ENCODE measurements at places on chromosomes 5 and 9.

DNA sequence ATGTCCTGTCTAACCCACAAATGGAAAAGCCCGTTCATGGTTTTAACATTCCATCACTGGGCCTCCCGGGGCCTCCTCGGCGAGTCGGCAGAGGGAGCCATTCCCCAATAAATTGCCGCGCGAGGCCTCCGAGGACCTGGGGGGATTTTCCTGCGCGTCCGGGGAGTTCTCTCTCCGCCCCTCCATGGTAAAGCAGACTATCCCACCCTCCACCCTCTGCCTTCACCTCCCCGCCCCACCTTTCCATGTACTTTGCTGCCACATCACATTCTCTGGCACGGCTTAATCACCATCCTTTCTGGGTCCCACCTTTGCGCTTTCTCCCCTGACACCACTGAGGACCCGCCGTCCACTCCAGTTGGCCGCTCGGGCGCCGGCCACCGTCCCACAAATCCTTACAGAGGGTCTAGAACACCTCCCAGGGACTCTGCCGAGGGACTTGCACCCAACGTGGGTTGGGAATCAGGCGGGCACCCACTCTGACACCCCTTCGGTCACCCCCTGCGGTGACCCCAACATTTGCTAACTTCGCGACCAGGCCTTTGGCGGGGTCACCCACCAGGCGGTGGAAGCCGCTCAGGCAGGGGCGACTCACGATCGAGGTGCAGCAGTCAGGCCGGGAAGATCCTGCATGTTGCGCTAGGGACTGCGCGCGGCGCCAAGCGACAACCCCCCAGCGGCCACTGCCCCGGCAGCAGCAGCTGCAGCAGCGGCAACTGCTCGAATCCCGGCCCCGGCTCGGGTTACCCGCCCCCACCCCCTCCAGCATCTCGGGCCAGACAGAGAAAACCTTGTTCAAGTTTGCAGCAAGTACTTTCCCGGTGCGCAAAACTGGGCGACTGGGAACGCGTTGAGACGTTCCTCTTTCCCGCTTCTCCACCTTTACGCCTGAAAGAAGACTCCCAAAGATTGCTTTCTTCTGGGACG lies at the start of gene MEGF10:
MEGF10 (plus strand) TSS at position 778 of the 927 bp plus-strand sequence. CDS start 40,513 bp downstream, outside the sequence.
- DNase-seq: no peak

DNA sequence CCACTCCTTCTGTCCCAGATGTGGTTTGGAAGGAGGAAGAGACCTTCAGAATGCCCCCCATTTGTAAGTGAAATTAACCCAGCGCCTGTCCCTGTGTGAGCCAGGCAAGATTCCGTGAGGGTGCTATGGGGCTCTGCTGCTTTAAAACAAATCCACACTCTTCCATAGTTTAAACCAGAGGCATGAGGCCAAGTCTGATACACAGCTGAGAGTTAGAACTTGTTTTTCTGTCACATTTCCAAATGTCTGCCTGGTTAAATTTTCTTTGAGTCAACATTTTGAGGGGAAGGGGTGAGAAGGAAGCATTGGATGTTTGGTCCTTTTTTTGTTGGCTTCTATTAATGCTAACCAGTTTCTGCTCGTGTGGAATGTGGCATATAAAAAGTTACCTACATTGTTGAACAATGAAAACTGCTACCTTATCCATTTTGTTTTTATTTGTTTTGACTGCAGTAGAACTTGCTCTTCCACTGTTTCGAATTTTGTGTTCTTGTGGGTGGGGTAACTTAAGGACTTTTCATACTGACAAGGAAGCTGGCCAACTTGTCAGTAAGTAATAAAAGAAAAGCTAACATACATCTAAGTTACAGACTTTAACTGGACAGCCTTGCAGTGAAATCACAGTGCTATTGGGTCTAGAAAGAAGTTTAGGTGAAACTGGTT lies 12.9 kb downstream of the RGMB start:
- no peak for DNase-seq

DNA sequence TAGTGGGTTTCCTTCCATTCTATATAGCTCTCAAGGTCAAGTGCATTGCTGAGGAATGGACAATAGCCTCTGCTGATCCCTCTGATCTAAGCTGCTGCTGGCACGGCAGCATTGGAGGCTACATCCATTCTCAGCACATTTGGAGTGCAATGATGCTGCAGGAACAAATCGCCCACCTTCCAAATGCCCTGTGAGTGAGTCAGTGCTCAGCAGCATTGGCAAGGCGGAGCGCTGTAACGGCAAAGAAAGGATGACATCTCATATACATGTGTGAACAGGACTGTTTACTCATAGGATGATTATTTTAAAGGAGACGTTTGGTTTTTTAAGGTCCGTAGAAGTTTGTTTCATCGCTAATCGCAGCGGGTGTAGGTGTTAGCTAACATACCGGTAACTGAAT lies 408.7 kb downstream of the ARHGEF28 start:
- no peak for DNase-seq

DNA sequence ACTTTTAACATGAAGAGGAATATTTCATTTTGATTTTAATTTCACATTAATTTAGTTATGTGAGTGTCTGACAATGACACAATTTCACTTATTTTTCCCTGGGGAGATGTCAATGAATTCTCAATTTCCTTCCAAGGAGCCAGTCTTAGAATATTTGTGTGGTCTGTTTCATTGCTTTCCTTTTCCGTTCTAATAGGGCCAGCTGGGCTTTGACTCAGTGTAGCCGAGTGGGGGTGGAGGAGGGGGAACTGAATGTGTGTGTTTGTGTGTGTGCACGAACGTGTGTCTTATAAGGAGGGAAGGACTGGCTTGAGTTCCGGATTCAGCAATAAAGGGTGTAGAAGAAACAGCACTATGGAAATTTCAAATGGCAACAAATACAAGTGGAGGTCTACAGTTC lies 100.0 kb downstream of the BASP1 start:
- DNase-seq: no peak

DNA sequence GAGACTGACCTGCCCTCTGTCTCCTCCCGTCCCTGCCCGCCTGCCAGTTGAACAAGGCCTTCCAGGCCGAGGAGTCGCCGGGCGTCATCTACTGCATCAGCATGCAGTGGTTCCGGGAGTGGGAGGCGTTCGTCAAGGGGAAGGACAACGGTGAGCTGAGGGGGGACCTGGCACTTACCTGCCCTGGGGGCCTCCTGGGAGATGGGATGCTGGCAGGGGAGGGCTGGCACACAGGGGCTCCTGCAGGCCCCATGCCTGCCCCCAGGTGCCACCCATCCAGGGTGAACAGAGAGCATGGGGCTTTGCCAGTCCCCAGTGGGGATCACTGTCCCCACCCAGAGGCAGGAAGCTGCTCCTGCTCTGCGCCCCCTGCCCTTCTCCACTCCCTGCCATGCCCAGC lies 43.0 kb downstream of the USP20 start:
- no peak for DNase-seq

DNA sequence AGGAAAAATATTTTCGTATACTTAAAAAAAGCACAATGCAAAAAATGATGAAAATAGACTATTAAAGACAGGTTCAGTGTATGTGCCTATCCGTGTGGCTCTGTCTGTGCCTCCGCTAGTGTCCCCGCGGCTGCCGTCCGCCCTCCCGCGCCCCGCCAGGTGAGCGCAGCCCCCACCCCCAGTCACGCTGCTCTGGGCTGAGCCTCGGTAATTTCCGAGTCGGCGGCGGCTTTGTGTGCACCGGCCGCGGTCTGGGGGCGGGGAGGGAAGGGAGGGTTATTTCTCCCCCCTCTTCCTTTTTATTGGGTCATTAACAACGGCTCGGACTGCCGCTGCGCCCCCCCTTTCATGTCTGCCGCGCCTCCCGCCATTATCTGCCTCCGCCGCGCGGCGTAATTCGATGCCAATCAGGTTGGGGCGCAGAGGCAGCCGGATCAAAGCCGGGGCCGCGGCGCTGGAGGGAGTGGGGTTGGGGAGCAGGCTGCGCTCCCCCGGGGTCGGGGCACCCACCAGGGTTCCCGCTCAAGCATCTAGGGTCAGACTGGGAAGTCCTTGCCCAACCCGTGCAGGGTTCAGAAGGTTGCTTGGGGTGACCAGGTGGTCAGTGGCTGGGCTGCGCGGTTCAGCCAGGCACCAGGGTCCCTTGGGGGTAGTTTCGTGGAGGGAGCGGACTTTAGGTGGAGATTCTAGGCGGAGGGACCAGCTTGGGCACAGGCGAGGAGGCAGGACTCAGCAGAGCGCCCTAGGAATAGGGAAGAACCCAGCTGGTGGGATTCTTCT lies 39.5 kb upstream of the PSD2 start:
- DNase-seq: no peak

DNA sequence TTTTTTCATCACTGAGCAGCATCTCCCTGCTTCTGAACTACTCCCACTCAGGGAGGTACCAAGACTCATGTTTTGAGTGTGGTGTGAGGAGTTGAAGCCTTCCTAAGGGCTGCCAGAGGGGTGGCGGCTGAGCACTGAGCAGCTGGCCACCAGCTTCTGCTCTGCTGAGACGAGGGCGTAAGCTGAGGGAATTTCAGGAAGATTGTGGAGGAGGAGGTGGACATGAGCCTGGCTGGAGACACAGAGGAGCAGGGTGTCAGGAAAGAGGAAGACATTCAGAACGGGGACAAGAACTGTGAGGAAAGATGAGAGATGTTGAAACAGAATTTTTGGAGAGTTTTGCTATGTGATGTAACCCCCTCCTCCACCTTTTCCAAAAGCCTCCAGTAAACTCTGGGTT lies 7.8 kb downstream of the LCP2 start:
- DNase-seq: no peak

DNA sequence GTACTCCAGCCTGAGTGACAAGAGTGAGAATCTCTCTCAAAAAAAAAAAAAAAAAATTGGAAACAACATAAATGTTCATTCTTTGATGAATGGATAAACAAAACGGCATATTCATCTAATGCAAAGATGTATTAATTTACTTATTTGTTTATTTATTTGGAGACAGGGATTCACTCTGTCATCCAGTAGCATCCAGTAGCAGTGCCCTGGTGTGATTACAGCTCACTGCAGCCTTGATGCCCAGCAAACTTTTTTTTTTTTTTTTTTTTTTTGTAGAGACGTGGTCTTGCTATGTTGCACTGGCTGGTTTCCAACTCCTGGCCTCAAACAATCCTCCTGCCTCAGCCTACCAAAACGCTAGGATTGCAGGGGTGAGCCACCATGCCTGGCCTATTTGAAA lies 24.4 kb downstream of the OR2V2 start:
- DNase-seq: no peak

DNA sequence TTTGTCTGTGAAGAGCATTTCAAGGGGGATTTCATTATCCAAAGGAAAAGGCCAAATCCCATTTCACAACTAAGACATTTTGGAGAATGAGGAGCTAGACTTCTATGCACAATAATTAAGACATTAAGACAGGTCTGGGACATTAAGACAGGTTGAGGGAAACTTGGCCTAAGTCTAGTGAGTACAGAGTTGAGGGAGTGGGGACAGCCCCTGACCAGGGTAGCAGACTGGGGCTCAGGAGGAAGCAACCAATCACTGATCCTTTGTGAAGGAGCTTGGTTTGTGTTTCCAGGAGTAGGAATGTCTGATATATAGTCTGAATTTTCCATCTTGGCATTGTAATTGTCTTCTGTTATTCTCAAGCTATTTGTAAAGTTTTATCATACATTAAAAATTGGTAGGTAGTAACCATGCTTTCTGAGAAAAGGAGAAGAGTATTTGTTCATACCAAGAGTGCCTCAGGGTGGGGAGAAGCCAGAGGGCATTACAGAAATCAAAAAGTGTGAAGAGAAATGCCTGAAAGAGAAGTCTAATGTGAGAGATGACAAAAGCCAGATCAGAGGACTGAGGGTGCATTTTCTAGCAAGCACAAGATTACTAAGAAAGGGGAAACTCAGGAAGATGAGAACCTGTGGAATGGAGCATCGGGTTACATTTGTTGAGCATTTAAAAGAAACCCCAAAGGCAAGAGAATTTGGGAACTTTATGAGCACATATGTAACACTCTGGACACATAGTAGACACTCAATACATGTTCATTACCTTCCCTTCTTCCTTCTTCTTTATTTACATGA lies 189.3 kb upstream of the PIK3R1 start:
- DNase-seq: no peak

DNA sequence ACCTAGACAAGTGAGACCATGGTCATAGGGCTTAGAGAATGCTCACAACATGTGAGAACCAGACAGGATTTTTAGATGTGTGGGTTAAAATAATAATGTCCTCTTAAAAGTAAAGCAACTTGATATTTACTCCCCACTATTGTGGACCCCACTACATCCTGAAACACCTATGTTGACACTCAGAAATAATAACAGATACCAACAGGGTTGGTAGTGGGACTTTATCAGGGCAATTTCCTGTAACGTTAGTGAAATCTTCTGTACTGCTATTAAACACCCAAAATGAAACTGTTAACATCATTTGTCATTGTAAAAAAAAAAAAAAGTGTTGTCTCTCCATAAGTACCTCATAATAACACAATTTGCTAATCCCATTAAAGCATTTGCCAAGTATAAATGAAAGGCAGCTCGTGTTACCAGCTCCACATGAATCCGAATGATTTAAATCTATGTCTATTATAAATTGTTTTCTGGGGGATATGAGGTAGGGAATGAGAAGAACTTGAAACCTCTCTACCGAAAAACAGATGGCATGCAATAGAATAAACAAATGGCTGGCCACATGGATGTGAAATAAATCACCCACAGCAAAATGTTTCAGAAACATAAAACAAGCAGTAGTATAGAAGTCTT lies 285.9 kb downstream of the ARHGEF28 start:
- peak; percentile 65 for DNase-seq

GRCh38 chr9:89864731-89865130 lies 259.9 kb downstream of the GADD45G start:
- DNase-seq: no peak

DNA sequence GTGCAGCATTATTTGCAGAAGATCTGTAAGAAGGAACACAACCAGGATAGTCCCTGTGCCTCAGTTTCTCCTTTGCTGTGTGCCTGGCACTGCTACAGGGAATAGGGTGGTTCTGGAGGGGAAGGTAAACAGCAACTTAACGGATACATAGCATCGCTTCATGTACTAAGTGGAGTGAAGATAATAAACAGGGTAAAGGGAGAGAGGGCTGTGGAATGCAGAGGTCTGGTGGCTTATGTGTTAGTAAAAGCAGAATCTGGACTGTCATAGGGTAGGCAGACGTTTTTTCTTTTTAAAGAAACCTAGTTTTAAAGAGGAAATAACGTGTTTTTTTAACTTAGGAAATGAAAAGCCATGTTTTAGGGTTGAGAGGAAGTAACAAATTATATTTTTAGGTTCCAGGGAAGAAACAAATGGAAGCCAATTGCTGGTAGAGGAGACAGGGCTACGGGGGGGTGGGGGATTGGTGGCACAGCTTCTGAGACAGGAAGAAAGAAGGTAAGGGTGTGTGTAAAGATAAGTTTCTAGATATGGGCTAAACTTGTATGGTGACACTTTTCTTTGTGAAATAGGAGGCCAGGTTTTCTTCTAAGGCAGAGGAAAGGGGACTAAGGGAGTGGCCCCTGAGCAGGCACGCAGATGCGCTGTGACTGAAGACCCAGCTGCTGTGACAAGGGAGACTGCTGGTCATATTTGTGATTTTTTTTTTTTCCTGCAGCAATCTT lies 1.3 kb downstream of the GNG10 start:
- DNase-seq: no peak

Measured in NCI-H1105 (cell line).